ENCODE measurements at places on chromosomes 4 and X.

GRCh38 chr4:25531272-25531671 lies 124.4 kb upstream of the SLC34A2 start:
- no peak for DNase-seq

DNA sequence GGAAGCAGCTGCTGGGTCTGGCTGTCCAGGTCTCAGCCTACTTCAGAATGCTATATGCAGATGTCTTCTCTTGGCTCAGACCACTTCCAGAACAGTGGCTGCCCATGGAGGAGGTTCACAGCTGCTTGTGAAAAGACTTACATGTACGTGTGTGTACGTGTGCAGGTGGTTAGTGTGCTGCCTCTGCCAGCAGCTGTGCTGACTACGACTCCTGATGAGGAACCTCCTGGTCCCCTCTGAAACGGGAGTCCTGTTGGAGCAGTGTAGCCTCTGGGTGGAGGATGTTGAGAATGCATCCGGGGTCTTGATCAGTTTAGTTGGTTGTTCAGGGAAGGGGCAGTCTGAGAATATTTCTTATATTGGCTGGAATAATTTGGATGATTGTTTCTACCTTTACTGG lies 155.9 kb upstream of the WDR1 start:
- DNase-seq = no peak

DNA sequence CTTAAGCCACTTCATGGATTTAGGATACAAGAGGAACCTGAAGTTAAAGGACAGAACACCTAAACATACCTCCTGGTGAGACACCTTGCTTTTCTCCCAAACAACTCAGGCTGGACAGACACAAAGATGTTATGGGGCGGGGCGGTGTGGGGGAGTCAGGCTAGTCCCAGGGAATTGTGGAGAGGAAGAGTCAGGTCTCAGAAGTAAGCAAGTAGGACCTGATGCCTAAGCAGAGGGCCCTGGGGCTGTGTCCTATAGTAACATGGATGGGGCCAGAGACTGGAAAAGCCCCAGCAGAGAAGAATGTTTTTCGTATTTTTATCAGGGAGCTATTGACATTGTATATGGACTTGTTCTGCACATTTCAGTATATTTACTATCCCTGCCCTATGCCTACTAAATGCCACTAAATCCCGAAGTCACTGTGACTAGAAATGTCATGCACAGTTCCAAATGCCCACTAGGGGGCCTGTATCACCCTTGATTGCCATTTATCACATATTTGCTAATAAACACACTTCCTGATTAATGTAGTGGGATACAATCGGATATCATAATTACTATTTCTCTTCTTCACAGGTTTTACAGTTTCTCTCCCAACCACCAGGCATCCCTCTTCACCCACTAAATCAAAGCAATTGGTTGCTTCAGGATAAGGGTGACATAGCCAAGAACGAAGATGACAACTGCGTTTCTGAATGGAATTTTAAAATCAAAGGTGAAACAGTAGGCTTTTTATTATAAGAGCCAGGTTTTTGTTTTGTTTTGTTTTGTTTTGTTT lies 23.8 kb upstream of the ARHGAP10 start:
- DNase-seq = no peak

DNA sequence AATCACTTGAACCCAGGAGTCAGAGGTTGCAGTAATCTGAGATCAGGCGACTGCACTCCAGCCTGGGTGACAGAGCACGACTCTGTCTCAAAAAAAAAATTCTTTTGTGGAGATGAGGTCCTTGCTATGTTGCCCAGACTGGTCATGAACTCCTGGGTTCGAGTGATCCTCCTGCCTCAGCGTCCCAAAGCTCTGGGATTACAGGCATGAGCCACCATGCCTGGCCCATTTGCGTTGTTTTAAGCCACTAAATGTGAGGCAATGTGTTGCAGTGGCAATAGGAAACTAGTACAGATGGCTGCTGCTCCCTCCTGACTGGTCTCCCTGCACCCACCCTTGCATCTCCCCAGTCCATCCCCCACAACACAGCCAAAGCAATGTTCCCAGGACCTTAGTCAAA lies 40.0 kb upstream of the APLN start:
- no peak for DNase-seq

- no peak for DNase-seq
These were observed 194.9 kb downstream of the PACRGL start for GRCh38 chr4:20895208-20895607.

GRCh38 chr4:158783785-158784184 lies 15.0 kb downstream of the FNIP2 start:
- DNase-seq = no peak

DNA sequence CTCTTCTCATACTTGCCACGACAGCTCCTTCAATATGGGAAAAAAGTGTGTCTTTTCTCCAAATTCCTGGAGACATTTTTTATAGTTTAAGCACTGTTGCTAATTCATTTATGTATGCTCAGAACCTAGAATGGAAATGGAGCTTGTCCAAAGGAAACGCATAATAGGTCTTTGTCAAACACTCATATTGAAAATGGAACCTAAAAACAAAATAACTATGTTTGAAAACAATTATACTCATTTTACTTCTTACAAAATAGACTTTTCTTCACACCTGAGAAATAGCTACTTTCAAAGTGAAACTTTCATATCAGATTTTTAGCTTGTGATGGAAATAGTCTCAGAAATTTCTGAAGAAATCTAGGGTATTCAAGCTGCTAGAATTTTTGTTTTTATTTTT lies 529.7 kb upstream of the BOD1L1 start:
- no peak for DNase-seq
